Thyroid gland (tissue), 4 donors: ENCODE measurements at places on chromosomes 12 and 14. TPM values are rescaled to one million over a fixed set of nuclear protein-coding genes. Genes with fewer than 3 reads are reported as not detected.

DNA sequence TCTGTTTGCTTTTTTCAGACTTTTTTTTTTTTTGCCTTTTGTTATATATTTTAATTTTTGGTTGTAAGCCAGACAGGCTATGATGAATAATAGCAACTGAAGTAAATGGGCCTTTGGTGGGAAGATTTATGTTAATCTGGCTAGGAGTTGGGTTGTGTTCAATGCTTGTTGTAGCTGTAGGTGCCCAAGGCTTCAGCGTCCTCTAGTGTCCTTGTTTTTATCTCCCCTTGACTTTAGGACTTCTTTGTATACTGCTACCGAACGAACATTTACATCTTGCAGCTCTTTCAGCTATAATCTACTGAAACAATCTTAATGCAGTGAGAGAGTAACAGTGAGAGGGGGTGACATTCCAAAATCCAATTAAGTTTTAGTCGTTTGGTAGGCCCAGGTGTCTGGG lies 848.4 kb upstream of the FBXO33 start:
- no peak overlapping the region for H3K27ac ChIP-seq
- H3K27me3 ChIP-seq: no peaks in the 10 kb centered on the region
- no peak for DNase-seq
- H3K36me3 ChIP-seq: no peaks in the 10 kb centered on the region

DNA sequence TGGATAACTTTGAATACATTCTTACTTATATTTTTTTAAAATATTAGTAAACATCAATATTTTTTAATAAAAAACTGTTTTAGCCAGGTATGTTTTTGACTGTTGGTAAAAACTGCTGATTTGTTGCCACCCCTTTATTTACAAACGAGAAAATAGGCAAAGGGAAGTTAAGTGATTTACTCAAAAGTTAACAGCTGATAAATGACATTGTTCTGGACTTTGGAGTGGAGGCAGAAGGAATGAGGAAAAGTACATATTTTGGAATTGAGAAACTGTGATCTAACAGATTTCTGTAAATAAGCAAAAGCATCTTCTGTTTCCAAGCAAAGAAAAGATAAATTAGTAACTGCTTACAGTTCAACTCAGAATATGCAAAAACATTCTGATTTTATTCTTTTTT lies 4.5 kb downstream of the AP5M1 start:
- H3K4me1 ChIP-seq: peaks cover 16% of the 10 kb centered on the region
- peaks cover 2% of the 10 kb centered on the region for H3K36me3 ChIP-seq
- H3K4me3 ChIP-seq: no peak overlapping the region
- no peaks in the 10 kb centered on the region for H3K27me3 ChIP-seq
- no peak overlapping the region for H3K27ac ChIP-seq

DNA sequence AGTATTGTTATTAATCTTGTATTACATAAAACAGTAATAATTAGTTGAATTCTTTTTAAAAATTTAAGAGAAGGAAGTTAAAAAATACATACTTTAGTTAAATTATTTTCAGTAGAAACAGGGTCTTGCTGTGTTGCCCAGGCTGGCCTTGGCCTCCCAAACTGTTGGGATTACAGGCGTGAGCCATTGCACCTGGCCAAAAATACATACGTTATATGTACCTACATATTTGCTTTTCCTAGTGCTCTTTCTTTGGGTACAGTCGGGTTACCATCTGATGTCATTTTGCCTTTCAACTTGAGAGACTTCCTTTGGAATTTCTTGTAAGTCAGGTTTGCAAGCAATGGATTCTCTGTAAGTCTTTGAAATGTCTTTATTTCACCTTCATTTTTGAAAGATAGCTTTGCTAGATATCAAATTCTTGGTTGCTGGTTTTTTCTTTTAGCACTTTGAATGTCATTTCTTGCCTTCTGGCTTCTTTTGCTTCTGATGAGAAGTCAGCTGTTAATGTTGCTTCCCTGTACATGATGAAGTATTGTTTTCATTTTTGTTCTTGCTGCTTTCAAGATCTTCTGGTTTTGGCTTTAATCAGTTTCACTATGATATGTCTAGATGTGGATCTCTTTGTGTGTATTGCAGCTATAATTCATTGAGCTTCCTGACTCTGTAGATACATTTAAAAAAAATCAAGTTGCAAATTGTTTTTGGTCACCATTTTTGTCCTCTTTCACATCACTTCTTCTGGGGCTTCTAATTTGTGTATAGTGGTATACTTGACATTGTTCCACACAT lies 84.4 kb downstream of the SPATS2 start:
- H3K27ac ChIP-seq: no peak overlapping the region
- H3K4me1 ChIP-seq: peaks cover 12% of the 10 kb centered on the region
- no peak for DNase-seq
- no peaks in the 10 kb centered on the region for H3K27me3 ChIP-seq
- H3K4me3 ChIP-seq: no peak overlapping the region

The TEX52 gene
- total RNA-seq: not detected

GRCh38 chr12:53752621-53753020 lies 842 bp upstream of the CISTR start:
- no peak overlapping the region for H3K27ac ChIP-seq
- H3K36me3 ChIP-seq: no peaks in the 10 kb centered on the region
- peaks cover 24% of the 10 kb centered on the region for H3K4me1 ChIP-seq
- H3K27me3 ChIP-seq: no peaks in the 10 kb centered on the region

DNA sequence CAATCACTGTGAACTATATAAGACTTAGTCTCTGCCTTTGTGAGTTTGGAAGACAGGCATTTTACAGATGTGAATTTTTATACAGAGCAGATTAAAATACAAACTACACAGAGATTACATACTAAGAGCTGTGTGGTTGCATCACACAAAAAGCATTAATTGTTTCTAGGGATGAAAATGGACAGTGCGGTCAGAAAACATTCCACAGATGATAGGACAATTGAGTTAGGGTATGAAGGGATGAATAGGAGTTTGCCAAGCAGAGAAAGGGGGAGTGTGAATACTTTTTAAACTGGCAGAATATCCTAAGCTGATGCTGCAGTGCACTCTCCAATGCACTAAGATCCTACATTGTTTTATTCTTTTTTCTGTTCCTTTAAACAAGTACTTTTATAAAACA lies 345.8 kb downstream of the VRK1 start:
- H3K4me1 ChIP-seq: no peaks in the 10 kb centered on the region
- H3K27ac ChIP-seq: no peak overlapping the region
- H3K36me3 ChIP-seq: no peaks in the 10 kb centered on the region

DNA sequence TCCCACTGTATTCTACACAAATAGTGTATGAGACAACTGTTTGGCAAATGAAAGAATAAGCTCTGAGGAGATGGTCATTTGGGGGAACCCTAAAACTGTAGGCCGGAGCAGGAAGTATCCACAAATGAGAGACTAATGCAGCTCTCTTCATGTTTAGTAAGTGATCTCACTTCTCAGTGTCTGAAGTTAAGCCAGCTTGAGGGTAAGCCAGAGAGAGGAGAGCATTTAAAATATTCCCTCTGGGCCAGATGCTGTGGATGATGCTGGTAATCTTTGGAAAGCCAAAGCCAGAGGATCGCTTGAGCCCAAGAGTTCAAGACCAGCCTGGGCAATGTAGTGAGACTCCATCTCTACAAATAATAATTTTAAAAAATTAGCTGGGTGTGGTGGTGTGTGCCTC lies 130.6 kb upstream of the SINHCAF start:
- H3K36me3 ChIP-seq: no peaks in the 10 kb centered on the region
- no peaks in the 10 kb centered on the region for H3K4me1 ChIP-seq
- no peak for DNase-seq
- H3K27ac ChIP-seq: no peak overlapping the region
- H3K27me3 ChIP-seq: no peaks in the 10 kb centered on the region
- H3K4me3 ChIP-seq: no peak overlapping the region

DNA sequence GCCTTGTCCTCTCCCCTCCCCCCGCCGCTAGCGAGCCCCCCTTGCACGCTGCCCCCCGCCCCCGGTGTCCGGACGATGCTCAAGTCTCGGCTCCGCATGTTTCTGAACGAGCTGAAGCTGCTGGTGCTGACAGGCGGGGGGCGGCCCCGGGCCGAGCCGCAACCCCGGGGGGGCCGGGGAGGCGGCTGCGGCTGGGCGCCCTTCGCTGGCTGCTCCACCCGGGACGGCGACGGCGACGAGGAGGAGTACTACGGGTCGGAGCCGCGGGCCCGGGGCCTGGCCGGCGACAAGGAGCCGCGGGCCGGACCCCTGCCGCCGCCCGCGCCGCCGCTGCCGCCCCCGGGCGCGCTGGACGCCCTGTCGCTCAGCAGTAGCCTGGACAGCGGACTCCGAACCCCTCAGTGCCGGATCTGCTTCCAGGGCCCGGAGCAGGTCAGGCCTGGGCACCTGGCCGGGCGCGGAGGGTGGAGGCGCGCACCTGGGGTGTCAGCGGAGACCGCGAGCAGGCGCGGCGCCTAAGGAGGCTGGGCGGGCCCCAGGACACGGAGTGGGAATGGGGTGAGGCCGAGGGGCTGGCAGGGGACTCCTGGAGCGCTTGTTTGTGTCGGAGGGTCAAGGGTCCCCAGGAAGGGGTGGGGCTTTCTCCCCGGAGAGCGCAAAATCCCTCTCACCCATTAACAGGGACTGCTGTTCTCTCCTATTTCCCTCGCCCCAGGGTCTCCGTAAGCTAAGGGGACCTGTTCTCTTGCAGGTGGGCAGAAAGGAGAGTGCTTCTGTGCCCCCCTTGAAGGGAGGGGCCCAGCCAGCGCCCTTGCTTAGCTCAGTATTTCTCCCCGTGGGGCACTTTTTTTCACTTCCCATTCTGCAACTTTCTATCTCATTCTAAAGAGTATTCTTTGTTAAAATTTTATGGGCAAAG lies 810 bp downstream of the MARCHF9 start:
- peaks cover 10% of the 10 kb centered on the region for H3K36me3 ChIP-seq
- H3K4me1 ChIP-seq: peaks cover 22% of the 10 kb centered on the region
- DNase-seq: peak; percentile 64
- H3K27me3 ChIP-seq: no peaks in the 10 kb centered on the region
- peak overlapping the region; percentile 79 for H3K4me3 ChIP-seq

DNA sequence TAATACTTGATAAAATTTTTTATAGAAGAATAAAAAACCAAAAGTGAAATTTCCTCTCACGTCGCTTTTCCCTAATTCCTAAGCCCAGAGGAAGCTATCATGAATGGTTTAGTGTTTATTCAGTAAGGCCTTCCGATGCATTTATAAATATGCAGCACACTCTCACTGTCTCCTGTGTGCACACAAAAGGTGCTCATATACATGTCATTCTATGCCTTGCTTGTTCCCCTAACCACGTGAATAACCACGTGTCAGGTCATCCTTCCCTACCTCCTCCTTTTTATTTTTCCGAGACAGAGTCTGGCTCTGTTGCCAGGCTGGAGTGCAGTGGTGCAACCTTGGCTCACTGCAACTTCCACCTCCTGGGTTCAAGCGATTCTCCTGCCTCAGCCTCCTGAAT lies 29.6 kb downstream of the PIGH start:
- H3K27ac ChIP-seq: no peak overlapping the region
- no peak for DNase-seq
- H3K4me1 ChIP-seq: peaks cover 26% of the 10 kb centered on the region
- no peaks in the 10 kb centered on the region for H3K27me3 ChIP-seq
- peaks cover 53% of the 10 kb centered on the region for H3K36me3 ChIP-seq

The KRT78 gene
- not detected for total RNA-seq

DNA sequence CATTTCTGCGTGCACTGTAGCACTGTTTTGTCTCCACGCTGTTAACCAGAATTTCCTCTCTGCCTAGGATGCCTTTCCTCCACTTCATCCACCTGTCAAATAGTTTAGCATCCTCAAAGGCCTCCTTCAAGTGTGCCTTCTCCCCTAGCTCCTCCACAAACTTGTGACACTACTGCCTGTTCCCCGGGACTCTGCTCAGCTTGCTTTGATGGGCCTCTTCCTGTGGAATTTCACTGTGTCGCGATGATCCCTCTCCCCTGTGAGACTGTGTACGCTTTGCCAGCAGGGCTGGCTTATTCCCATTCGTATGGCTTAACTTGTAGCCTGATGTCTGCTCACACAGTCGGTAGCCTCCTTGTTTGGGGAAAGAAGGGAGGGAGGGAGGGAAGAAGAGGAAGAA lies 426.8 kb downstream of the VRK1 start:
- H3K4me3 ChIP-seq: no peak overlapping the region
- H3K4me1 ChIP-seq: peaks cover 8% of the 10 kb centered on the region
- no peak for DNase-seq
- no peak overlapping the region for H3K27ac ChIP-seq

DNA sequence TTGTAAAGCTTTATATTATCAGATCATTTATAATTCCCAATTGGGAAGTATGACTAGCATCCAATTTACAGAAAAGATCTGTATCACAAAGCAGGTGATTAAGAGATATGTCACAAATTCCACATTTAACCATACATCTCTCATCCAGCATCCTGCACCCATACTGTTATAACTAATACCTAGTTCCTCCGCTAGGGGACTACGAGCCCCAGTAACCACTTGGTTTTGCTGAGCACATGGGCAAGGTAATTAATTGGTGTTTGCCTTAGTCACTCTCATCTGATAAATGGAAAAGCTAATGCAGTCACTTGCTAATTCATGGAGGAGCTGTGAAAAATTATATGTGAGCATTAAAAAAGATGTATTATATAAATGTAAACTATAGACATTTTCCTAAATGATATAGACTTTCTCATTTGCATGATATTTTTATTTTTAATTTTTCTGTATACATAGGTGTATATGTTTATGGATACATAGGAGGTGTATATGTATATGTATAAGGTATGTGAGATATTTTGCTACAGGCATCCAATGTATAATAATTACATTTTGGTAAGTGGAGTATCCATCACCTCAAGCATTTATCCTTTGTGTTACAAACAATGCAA lies 1031.8 kb downstream of the GALC start:
- no peaks in the 10 kb centered on the region for H3K4me1 ChIP-seq
- H3K4me3 ChIP-seq: no peak overlapping the region
- H3K36me3 ChIP-seq: no peaks in the 10 kb centered on the region
- no peaks in the 10 kb centered on the region for H3K27me3 ChIP-seq
- no peak overlapping the region for H3K27ac ChIP-seq

DNA sequence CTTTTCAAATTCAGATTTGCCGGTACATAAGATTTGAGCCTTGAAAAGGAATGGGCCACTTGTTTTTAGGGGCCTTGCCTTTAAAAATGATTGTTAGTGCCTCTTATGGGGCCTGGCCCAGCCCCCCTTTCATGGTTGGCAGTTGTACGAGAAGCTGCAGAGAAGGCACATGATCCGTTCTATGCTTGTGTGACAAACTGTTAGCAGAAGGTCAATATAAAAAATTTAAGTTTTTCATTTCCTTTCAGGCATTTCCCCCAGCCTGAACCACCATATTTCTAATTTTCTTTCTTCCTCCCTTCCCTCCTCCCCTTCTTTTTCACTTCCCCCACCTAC lies 119.1 kb downstream of the PLXNC1 start:
- no peaks in the 10 kb centered on the region for H3K36me3 ChIP-seq
- no peak for DNase-seq
- no peak overlapping the region for H3K4me3 ChIP-seq
- H3K4me1 ChIP-seq: peaks cover 21% of the 10 kb centered on the region
- H3K27ac ChIP-seq: peak overlapping the region; percentile 57

The CCDC77 gene
- total RNA-seq: 12.3 TPM

The PLCZ1 gene
- not detected for total RNA-seq

GRCh38 chr12:3277306-3277943 lies 200.2 kb downstream of the TSPAN9 start:
- H3K4me3 ChIP-seq: no peak overlapping the region
- no peaks in the 10 kb centered on the region for H3K27me3 ChIP-seq
- peak; percentile 57 for DNase-seq

The CBLN3 gene
- 1.7 TPM for total RNA-seq

- H3K27me3 ChIP-seq: no peaks in the 10 kb centered on the region
- H3K4me1 ChIP-seq: no peaks in the 10 kb centered on the region
- DNase-seq: no peak
- H3K36me3 ChIP-seq: no peaks in the 10 kb centered on the region
Measured at GRCh38 chr14:83172363-83172762, 1638.7 kb upstream of the SEL1L start.

The PLD4 gene
- 0.13 TPM for total RNA-seq
